ENCODE measurements at places on chromosomes 1 and 21. TPM values are rescaled to one million over a fixed set of nuclear protein-coding genes. Genes with fewer than 3 reads are reported as not detected.

- no peak for DNase-seq
Observed at GRCh38 chr1:217522277-217522676, 108.6 kb downstream of the GPATCH2 start.

GPA33 gene
- total RNA-seq: not detected

CHD5 gene
- total RNA-seq: 0.13 TPM

- no peak for DNase-seq
Observed at GRCh38 chr1:184157394-184157742, 105.8 kb downstream of the TSEN15 start.

GPR137B gene
- total RNA-seq: 105 TPM

DNA sequence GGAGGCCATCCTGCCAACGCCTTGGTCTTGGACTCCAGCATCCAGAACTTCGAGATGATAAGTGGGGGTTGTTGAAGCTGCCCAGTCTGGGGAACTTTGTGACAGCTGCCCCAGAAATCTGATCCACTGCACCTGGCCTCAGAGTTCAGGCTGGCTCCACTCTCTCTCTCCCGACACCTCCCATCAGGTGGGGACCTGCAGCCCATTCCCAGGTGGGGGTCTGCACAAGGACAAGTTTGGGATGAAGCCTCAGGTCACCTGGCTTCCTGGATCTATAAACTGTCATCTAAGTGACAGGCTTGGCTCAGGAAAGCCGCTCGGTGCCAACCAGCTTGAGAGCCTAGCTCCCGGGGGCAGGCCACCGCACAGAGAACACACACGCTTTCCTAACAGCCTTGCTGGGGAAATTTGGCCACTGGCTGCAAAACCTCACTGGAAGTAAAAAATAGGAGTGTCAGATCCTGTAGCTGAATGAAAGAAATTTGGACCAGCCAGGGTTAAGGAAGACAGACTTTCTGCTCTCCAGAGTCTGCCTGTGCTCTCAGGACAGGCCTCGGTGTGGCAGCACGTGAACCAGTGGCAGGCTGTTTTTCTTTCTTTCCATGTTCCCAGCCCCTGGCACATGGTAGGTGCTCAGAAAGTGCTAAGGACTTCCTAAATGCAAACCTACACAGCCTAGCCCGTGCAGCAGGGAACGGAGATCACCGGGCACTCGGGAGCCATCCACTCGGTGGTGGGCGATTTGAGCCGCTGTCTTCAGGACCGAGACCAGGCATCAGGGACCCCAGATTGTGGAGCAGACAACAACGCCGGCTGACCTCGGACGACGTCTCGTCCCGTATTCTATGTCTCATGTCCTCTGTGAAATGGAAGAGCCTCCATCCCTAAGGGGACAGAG is 42.6 kb upstream of the LBR start:
- DNase-seq: no peak

GRCh38 chr21:41798326-41798725 is 31.5 kb upstream of the RIPK4 start:
- DNase-seq: no peak

All from SK-MEL-5 (cell line).